Urothelium cell line (cell line): ENCODE measurements at places on chromosomes 11 and 22.

DNA sequence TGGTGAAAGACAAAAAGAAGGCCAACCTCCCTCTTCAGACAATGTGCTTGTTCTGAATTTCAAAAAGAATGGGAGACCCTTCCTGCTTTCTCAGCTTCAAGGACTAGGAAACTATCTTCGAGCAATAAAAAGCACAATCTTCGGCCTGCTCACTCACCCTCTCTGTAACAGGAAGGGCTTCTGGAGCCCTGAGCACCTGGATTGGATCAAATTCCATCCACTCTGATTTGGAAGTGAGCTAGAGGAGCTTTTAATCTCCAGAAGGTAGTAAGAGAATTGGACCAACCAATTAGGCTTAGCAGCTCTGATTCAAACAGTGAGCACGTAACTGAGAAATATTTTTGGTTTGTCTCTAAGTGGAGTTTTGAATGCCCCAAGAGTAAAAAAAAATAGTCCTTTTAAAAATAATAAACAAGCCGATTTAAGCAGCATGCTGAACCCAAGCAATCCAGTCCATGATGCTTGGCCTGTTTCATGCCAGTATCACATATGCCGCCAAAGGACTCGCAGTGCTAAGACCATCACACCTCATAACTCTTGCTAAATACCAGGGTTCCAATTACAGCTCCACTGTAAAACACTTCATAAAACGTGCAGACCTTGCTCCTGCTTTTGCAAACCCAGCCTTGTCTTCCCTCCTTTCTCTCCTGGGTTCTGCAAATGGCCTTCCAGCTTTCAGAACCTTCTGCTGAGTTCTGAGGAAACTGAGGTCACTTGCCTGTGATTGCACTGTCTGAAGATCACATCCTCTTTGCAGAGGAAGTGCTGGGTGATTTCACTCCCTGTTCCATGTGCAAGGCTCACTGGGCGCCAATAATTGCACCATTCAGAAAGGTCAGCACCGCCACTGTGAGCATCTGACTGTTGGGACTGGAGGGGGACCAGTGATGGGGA is 74.4 kb downstream of the SLC1A2 start:
- no peak for DNase-seq

DNA sequence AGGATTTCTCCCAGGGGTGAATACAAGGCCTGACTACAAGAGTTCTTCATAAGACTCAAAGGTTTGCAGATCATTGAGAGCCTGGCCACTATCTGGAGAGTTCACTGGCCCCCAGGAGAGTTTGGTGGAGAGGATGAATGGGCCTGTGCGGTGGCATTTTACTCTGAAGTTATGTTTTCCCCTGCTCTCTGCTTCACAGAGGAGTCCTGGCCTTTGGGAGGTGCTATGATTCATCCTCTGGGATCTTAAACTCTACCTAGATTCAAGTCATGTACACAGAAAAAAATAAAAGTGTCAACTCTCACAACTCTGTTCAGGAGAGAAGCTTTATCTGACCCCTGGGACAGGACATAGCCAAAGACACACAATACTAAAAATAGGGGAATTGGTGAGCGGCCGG is 159.1 kb upstream of the CARD18 start:
- DNase-seq: peak; percentile 17

- no peak for DNase-seq
Measured at GRCh38 chr11:68673306-68673945, 10.9 kb upstream of the GAL start.

DNA sequence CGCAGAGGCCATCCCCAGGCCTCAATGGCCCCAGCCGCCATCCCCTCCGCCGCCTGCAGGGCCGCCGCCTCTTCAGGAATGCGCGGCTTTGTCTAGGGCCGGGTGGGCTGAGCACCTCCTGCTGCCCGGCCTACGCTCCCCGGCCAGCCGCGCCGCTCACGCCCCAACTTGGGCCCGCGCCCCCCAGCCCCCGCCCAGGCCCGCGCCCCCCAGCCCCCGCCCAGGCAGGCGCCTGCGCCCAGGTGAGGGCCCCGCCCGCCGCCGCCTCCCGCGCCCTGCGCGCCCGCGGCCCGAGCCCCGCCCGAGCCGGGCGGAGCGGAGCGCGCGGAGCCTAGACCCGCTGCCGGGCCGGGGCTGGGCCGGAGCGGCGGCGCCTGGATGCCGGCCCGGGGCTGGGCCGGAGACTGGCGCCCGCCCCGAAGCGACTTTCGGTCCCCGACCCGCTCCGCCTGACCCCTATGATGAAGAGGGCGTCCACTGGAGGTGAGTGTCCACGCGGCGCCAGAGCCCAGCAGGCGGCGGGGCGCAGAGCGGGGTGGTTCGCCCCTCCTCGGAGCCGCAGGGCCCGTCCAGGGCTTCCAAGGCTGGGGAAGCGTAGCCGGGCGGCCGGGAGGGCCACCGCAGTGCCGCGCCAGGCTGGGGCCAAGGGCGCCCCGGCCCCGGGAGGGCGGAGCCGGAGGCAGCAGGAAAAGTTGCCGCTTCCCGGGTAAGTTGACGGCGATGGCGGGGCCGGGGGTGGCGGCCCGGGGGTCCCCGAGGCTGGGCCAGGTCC is 34.3 kb upstream of the PRODH start:
- DNase-seq: peak; percentile 51

- DNase-seq: peak; percentile 19
Measured at GRCh38 chr22:28759861-28760560, 12.5 kb upstream of the CCDC117 start.

DNA sequence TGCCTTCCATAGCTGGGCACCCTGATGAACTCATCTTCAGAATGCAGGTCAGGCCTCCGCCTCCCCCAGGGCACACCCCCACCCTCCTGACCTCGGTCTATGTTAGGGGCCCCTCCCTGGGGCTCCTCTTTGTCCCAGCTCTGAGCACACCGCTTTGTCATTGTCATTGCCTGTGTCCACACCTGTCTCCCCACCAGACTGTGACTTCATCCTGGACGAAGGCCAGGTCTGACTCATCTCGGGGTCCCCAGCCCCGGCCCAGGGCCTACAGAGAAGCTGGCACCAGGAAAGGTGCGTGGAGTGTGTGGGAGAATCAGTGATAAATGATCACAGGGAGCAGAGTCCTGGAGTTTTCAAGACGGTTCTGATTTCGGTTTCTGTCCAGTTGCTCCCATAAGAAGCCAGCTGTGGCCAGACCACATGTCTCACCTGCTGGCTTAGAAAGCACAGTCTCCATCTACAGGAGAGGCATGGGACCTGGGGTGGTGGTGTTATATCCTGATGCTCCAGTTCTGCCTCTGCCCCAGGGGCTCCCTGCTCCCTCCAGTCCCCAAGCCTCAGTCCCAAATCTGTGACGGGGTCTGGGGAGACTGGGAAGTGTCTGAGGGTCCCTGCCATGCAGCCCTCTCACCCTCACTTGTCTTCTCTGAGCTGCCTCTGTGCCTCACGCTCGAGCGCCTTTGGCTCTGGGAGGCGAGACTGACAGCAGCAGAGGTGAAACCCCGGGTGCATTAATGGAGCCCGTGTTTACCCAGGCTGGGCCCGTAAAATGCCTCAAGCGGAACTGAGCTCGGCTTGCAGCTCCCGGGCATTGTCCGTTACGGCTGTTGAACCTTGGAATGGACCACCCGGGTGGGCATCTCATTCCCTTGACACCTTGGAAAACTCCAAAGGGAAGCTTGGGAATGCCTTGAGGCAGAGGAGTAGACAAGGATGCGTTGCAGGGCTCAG is 85.5 kb upstream of the WNT11 start:
- DNase-seq: peak; percentile 63

DNA sequence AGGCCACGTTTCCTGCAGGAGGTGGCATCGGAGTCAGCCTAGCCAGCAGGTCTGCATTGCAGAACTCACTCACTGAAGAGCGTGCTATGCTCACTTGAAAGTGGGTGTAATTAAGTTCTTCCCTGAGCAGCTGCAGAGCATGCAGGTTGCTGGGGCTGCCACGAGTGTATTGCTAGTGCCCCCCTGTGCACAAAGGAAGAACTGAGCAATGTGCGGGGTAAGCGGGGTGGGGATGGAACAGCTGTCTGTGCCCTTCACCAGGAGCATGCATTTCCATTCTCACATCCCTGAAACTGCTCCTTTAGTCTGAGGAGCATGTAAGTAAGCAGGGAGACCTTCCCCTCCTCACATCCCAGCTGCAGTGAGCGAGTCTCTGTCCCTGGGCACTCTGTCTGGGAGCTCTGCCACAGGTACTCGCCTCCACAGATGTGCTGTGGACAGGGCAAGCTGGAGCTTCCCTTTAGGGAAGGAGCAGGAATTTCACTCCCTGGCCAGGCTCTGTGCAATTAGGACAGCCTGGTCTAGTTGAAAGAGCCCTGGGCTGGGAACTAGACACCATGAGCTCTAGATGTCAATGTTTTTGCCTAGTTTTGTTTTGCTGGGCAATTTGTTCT is 1031.8 kb downstream of the NTM start:
- DNase-seq: peak; percentile 51

DNA sequence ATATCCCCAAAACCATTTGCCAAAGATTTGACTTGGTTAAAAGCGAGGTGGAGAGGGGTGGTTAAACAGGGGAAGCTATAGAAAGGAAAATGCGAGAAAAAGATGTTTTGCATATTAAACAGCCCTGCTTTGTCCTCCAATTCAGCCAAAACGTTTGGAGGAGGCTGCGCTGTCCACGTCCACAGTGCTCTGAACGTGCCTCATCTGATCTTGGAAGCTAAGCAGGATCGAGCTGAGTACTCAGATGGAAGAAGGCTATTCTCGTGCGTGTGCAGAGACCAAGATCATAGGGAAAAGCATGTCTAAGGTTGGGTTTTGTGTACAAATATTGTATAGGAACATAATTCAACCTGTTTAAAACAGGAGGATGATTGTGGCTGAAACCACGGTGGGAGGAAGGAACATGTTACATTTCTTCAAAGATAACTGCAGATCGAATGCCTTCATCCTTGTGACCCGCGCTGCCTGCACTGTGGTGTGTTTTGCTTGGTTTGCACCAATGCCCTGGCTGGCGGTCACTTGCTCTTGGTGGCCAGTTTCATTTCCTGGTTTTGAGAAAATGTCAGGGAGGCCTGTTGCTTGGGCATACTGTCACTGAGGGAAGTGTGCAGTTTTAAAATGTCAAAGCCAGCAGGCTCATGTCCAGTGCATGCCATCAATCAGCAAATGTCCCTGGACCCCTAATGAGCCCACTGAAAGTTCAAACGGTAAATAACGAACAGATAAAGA is 40.4 kb downstream of the FLI1 start:
- DNase-seq: no peak

DNA sequence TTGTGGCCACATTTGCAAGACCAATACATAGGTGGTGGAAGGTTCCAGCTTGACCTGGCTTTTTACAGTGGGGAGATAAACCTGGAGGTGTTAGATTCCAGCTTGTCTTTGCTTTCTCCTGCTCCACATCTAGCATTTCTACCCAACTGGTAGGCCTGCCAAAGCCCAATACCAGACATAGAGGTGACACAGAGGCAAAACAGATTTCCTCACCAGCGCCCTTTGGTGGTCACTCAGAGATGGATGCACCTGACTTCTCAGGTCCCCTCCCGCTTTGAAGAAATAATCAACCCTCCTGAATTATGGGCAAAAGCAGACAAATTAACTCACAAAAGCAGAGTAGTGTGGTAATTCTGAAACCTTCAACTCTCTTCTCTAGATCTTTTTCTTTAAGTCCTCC is 1356.2 kb downstream of the FAM181B start:
- no peak for DNase-seq

DNA sequence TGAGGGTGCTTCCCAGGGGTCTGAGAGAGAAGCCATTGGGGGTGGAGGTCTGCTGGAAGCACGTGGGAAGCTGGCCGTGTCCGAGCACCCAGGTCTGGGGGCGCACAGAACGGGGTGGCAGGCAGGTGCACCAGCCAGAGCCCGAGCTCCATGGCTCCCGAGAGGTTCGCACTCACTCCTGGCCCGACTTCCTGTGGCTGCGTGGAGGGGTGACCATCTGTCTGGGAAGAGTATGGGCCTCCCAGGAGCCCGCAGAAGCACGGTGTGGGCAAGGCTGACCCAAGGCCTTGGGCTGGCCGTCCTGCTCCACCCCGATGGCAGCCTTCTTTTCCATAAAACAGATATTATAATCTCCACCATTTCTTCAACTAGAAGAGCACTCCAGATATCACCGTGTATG is 256.0 kb upstream of the B3GAT1 start:
- no peak for DNase-seq

- no peak for DNase-seq
Measured at GRCh38 chr11:75733431-75734107, 15.9 kb downstream of the MOGAT2 start.

GRCh38 chr11:13314676-13315394 is 37.2 kb downstream of the BMAL1 start:
- no peak for DNase-seq

GRCh38 chr11:74086242-74086884 is 77.5 kb upstream of the UCP3 start:
- DNase-seq: no peak

DNA sequence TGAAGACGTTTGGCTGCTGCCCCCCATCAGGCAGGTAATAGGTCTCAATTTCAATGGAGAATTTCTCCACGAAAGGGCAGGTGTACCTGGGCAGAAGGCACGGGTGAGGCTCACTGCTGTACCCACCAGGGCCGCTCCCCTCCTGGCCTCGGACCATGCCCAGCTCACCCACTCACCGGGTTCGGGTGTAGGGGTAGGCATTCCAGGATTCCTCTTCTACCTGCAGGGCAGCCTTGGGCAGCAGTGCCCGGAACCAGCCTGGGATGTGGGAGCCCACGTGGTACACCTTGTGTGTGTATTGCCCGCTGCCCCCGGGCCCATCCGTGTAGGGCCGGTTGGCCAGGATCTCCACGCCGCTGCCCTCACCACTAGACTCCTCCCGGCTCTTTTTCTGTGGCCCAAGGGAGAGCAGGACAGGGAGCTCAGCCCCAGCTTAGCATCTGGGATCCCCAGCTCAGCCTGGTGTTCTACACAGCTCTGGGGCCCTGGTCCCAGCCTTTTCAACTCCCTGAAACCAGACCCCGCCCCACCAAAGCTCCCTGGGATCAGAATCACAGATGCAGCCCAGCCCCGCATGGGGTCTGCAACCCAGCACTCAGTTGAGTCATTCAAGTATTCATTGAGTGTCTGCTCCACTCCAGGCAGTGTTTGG is 2.7 kb downstream of the PITPNM1 start:
- no peak for DNase-seq

- no peak for DNase-seq
Measured at GRCh38 chr22:47810505-47811500, 1048.4 kb downstream of the TBC1D22A start.

- DNase-seq: no peak
Measured at GRCh38 chr11:133892126-133892525, 46.8 kb upstream of the SPATA19 start.

GRCh38 chr22:25404556-25404927 is 159.9 kb upstream of the GRK3 start:
- peak; percentile 58 for DNase-seq

GRCh38 chr11:63274776-63275175 is 31.4 kb upstream of the SLC22A25 start:
- DNase-seq: no peak

- no peak for DNase-seq
Measured at GRCh38 chr11:64251753-64252002, 348 bp downstream of the PLCB3 start.

DNA sequence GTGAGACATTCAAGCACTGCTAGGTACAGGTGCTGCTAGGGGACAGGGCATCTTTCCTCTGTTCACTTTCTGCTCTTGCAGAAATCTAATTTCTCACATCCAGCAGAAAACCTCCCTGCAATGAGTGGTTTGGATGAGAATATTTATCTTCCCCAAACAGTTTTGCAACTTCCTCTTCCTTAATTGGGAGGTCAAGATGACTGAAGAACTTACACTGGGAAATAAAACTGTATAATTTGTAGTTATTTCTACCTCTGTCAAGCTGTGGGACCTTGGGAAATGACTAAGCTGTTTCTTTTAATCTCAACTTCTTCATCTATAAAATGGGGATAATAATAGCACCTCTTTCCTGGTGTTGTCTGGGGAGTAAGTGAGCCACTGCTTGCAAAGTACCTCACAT is 69.8 kb downstream of the PRR5L start:
- DNase-seq: no peak
